Hair follicle dermal papilla cell (primary cell): ENCODE measurements at places on chromosomes 1 and 21. TPM values are rescaled to one million over a fixed set of nuclear protein-coding genes. Genes with fewer than 3 reads are reported as not detected.

Gene CHD5
- total RNA-seq, result 0.12 and 0.16 TPM in 2 replicates

Gene KCNT2
- 1.8 and 4.7 TPM in 2 replicates for total RNA-seq

Gene RGS8
- 0.16 TPM in 1 of 2 replicates, not detected in the other for total RNA-seq

Gene ATP1A4
- not detected in 2 replicates for total RNA-seq

Gene FMO2
- total RNA-seq, result 6.2 and 12.0 TPM in 2 replicates

Gene PODN
- 20.8 and 23.0 TPM in 2 replicates for total RNA-seq

Gene CRNN
- not detected in 2 replicates for total RNA-seq

Gene CDC42BPA
- 69.5 and 83.6 TPM in 2 replicates for total RNA-seq

Gene TSEN15
- total RNA-seq, result 36.0 and 42.3 TPM in 2 replicates

Gene RHD
- total RNA-seq, result not detected in 2 replicates

Gene FAM177B
- total RNA-seq, result not detected in 2 replicates

Gene DENND1B
- total RNA-seq, result 30.1 and 31.3 TPM in 2 replicates

Gene FAM72C
- total RNA-seq, result 0.24 and 0.32 TPM in 2 replicates

Gene BSND
- not detected in 2 replicates for total RNA-seq

Gene UBL4B
- 2.3 and 7.5 TPM in 2 replicates for total RNA-seq

Gene CAMSAP2
- total RNA-seq, result 44.0 and 48.2 TPM in 2 replicates

Gene GPATCH3
- total RNA-seq, result 9.4 and 9.5 TPM in 2 replicates

Gene VANGL2
- total RNA-seq, result 0.12 and 0.49 TPM in 2 replicates

Gene KCNJ9
- not detected in 2 replicates for total RNA-seq

Gene VWA1
- 2.4 and 3.4 TPM in 2 replicates for total RNA-seq

Gene EFNA4
- total RNA-seq, result 2.7 and 3.6 TPM in 2 replicates

Gene IFI44L
- total RNA-seq, result 8.5 and 20.0 TPM in 2 replicates

Gene KRTAP19-1
- not detected in 2 replicates for total RNA-seq

Gene TEX38
- not detected in 2 replicates for total RNA-seq

Gene GJB5
- not detected in 2 replicates for total RNA-seq

Gene ROR1
- 10.5 and 11.9 TPM in 2 replicates for total RNA-seq

Gene SLC35F3
- total RNA-seq, result under 0.01 TPM in 1 of 2 replicates, not detected in the other

Gene TRAF3IP3
- total RNA-seq, result under 0.01 TPM in 1 of 2 replicates, not detected in the other

Gene MCOLN3
- 0.24 and 0.97 TPM in 2 replicates for total RNA-seq

Gene GPR3
- 0.36 and 0.65 TPM in 2 replicates for total RNA-seq

Gene LRRC38
- total RNA-seq, result under 0.01 TPM in 1 of 2 replicates, not detected in the other

Gene LRRC71
- total RNA-seq, result under 0.01 TPM in 1 of 2 replicates, not detected in the other

Gene KLF17
- total RNA-seq, result 0.16 TPM in 1 of 2 replicates, not detected in the other

Gene TNFSF18
- 1.2 and 2.4 TPM in 2 replicates for total RNA-seq

Gene GUCA2B
- total RNA-seq, result not detected in 2 replicates

Gene RCC2
- total RNA-seq, result 41.7 and 54.5 TPM in 2 replicates

Gene LCE3D
- total RNA-seq, result not detected in 2 replicates

Gene RGS18
- not detected in 2 replicates for total RNA-seq

Gene PTBP2
- 25.3 and 30.3 TPM in 2 replicates for total RNA-seq
